ENCODE measurements at places on chromosomes 12 and 14. TPM values are rescaled to one million over a fixed set of nuclear protein-coding genes. Genes with fewer than 3 reads are reported as not detected.

GRCh38 chr14:101334656-101335055, 226.6 kb upstream of the DIO3 start:
- no peak for DNase-seq

Gene FAM186B
- 0.23 TPM for total RNA-seq

Gene FOXN4
- 0.27 TPM for total RNA-seq

Gene GPR137C
- total RNA-seq: 0.09 TPM

Gene SLC10A1
- not detected for total RNA-seq

All from prostate gland (tissue), 2 donors.